MCF 10A (cell line): ENCODE measurements at places on chromosomes 7 and 10.

GRCh38 chr10:19968745-19969144 lies 152.5 kb downstream of the PLXDC2 start:
- DNase-seq, result no peak

GRCh38 chr10:7696545-7696944 lies 6.6 kb upstream of the ITIH2 start:
- DNase-seq, result peak; percentile 36

DNA sequence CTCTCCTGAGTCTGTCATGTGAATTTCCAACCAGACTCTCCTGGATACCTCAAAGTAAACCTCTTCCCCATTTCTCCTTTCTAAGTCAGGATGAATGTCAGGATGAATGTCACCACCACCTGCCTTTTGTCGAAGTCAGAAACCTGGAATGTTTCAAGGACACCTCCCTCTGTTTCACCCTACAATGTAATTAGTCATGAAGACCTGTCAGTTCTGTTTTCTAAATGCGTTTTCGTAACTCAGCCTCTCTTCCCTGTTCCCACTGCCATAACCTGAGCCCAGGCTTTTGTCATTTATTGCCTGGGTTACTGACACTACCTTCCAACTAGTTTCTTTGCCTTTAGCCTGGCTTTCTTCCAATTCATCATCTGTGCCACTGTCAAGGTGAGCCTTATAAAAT lies 5.5 kb upstream of the STN1 start:
- peak; percentile 9 for DNase-seq

- DNase-seq, result no peak
Measured at GRCh38 chr7:114938785-114939184, 16.9 kb downstream of the MDFIC start.

DNA sequence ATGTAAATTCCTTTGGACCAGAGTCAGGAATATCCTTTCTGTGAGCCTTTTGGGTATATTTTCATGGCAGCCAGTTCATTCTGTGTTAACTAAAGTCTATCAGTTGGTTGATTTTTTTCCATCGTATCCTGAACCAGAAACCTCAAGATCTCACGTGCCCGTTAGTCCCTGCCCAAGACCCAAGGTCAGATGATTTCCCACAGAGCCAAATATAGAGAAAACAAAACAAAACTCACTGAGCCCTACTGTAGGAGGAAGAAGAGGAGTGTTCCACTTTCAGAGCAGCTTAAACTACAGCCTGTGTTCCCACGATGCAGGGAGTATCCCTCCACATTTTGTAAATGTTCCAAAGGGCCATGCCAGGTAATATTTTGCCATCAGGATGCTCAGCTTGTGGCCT lies 96.0 kb upstream of the ADO start:
- no peak for DNase-seq

- no peak for DNase-seq
Measured at GRCh38 chr10:78301891-78302738, 268.5 kb downstream of the RPS24 start.

DNA sequence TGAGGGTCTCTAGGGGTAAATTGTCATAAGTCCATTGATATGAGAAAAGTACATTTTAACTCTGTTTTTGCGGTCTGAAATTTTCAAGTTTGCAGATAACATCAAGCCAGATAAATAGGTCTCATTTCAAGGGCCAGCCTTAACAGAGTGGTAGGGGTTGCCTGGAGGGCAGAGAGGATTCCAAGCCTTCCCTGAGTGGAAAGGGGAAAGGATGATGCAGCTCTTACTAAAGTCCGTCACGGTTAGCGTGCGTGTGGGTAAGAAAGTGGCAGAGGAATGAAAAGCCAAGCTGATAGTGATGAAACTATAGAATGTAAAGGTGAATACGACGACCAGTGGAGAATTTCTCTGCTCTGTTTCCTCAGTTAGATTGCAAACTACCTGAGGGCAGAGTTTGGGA lies 71.6 kb downstream of the ADRA2A start:
- DNase-seq, result no peak

- DNase-seq, result no peak
Measured at GRCh38 chr7:121140790-121141189, 152.3 kb downstream of the CPED1 start.

- peak; percentile 35 for DNase-seq
Measured at GRCh38 chr7:158414486-158414961, 173.1 kb downstream of the PTPRN2 start.

DNA sequence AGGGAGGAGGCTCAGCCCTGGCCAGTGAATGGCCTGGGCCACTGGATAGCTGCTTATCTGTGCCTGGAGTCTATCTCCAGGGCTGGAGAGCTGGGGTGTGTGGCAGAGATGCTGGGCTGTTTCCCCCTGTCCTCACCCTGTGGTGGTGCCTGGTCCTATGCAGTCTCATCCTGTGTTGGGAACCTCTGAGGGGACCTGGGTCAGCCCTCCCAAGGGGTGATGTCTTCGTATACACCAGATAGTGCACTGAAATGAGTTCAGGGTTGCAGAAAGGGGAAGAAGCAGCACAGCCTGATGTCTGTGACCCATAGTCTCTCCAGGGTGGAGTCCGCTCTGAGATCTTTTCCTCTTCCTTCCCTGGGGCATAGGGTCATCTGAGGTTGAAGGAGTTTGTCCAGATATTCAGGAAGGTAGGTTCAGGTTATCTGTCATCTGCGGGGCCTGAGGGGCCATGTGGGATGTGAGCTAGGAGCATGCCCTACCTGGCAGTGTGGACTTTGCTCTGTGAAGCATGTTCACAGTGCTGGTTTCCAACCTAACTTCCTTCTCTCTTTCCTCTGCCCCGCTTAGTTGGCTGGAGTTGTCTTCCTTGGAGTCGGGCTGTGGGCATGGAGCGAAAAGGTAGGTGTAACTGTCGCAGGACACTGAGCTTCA lies 33.4 kb upstream of the SH2D4B start:
- DNase-seq, result no peak

- DNase-seq, result no peak
Measured at GRCh38 chr7:136049117-136049516, 72.0 kb upstream of the MTPN start.

DNA sequence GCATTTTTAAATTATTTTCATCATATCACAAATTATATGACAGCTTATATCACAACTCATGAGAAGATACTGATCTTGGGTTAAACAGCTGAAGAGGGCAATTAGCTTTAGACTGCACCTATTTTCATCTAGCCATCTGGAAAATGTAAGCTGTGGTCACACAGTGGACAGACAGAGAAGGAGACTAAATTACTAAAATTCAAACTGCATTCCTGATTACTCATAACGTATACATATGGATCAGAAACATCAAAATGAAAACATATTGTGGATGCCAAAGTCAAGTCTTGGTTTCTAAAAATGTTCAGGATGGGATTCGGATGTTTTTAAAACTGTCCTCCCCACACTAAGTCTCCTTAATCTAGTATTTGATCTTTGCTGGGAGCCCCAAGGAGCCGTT lies 6.6 kb downstream of the BBIP1 start:
- DNase-seq, result peak; percentile 27

DNA sequence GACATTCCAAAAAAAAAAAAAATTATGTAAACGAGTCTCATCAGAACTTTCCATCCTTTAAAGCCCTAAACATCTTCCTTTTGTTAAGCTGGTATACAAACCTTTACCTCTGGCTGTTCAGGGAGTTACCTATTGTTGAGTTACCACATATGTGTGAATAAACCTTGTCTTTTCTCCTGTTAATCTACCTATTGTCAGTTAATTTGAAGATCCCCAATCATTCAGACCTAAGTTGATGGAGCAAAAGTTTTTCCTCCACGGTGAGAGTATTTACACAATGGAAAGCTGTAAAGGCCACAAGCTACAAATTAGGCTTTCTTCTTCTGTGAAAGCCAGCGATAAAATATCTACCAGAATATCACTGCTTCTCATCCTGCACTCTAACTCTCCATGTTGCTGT lies 80.3 kb downstream of the SKAP2 start:
- DNase-seq, result no peak

DNA sequence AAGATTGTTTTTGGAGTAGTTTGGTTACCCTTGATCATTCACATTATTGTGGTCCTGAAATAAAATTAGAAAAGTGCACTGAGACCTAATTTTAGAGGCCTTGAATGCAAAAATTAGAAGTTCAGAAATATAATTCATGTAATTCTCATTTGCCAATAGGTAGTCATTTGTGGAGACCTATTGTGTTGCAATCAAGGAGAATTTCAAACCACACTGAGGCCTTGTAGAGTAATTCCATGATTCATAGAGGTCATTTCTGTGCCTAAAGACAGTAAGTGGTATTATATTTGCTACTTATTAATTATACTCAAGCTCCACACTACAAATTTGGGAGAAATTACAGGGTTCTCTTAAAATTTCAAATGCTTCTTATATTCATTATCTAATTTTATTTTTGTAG lies 946.8 kb upstream of the POT1 start:
- peak; percentile 50 for DNase-seq

GRCh38 chr7:159031750-159032149 lies 112.9 kb downstream of the VIPR2 start:
- no peak for DNase-seq

DNA sequence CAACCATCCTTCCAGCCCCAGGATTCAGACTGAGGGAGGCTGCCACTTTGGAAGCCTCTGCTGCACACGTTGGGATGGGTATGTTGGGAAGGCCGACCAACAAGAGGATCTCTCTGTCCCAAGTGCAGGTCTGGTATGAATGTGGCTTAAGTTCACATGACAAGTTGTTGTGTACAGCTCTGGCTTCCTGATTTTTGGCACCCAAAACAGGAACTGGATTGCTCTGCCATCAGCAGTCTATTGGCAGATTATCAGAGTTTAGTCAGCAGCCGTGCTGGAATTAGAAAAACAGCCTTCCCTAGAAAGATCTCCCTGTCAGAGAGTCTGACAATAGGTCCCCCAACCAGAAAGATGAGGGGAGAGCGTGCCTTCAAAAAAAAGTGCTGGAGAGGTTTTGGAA lies 66.9 kb downstream of the GOLGA7B start:
- no peak for DNase-seq

- DNase-seq, result peak; percentile 72
Measured at GRCh38 chr10:63929831-63930467, 408.7 kb downstream of the REEP3 start.

- DNase-seq, result no peak
Measured at GRCh38 chr10:16686054-16686902, 130.9 kb downstream of the RSU1 start.

DNA sequence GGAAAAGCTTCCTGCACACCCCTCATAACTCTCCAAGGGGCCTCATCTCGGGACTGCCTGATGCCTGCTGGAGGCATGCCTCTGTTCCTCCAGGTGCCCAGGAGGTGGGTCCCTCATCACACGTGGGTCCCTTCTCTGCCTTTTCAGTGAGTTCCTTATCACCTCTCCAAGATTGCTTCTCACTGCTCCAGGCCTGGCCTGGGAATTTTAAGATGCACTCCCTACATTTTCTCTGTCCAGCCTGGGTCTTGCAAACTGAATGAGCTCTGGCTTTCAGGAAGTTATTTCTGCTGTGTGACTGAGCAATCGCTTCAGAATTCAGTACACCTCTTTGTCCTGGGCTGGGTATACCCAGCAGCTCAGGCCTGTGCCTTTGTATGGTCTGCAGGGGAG lies 43.8 kb downstream of the LRRC18 start:
- DNase-seq, result no peak

DNA sequence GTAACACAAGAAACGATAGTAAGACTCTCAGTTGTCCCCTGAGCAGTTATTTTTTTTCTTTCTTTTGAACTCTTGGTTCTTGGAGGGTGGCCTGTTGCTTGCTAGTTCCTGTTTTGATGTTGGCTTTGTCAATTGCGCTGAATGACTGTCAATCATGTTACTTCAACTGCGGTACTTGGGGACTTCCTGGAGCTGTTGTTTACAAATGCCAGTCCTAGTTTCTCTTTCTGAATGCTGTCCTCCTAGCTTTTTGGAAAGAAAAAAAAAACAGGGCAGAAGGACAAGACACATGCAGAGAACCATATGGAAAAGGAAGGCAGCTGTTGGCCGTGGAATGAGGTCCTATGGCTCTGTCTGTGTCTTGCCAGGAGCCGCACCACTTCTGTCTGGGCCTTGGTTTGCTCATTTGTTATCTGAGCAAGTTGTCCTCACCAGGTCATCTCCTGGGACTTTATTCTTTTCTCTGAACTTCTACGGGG lies 7.0 kb upstream of the PDCD4 start:
- DNase-seq, result no peak

GRCh38 chr10:49323896-49324270 lies 24.9 kb downstream of the C10orf71 start:
- no peak for DNase-seq

DNA sequence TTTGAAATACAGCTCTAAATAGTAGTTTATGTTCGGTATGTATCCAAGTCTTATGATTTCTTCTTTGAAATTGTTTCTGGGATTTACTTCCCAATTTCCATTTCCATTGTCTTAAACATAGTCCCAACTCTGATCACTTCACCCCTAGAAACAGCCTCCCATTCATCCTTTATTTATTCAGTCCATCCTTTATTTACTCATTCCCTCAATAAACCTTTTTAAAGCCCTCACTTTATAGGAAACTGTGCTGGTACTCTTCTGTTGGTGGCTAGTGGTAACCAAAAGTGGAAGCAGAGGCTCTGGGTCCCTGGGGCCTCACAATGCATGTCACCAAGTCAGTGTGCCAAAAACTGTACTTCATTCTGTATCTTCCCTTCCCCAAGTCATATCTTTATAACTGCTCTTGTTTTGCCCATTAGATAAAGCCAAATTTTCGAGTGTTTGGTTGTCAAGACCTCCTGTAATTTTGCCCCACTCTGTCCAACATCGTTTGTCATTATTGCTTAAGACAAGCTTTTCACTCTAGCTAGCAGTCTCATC lies 3.9 kb upstream of the EPC1 start:
- DNase-seq, result no peak

DNA sequence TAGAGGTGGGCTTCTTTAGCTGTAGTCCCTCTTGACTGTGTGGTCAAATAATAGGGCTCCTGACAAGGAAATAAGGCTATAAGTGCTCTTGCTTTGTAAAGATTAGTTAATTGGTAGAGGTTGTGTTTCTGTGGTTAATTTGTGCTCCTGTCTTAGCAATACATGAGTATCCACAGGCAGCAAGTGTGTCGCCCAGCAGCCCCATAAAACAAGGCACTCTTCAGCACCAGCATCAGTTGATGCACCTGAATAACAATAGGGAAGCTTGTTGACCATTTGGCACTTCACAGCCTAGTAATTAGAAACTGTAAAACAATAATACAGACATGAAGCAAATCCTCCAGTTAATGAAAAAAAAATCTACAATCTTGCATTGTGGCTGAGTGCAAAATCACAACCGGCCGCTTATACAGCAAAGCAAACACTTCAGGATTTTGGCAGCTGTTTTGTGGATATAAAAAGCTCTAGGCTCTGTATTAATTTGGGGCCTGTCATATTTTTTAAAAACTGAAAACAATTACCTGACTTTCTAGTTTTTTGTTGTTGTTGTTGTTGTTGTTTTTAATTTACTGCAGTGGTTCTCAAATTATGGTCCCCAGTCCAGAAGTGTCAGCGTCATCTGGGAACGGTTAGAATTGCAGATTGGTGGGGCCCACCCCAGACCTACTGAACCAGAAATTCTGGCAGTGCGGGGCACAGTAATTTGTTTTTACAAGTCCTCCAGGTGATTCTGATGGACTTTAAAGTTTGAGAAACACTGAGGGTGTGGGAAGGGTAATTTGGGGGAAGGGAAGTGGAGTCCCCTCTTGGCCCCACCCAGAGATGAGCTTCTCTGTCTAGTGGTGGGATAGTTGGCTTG lies 56.8 kb downstream of the AUTS2 start:
- DNase-seq, result no peak

GRCh38 chr7:97844036-97844435 lies 28.2 kb downstream of the ASNS start:
- DNase-seq, result peak; percentile 28

- DNase-seq, result no peak
Measured at GRCh38 chr7:50681432-50682045, 101.2 kb downstream of the GRB10 start.
